Central memory CD8-positive, alpha-beta T cell (primary cell): ENCODE measurements at places on chromosomes 11 and 22.

GRCh38 chr11:19978668-19979518, 181.4 kb downstream of the DBX1 start:
- DNase-seq: no peak
- no peaks in the 10 kb centered on the region for H3K36me3 ChIP-seq
- H3K4me1 ChIP-seq: no peaks in the 10 kb centered on the region
- peaks cover 9% of the 10 kb centered on the region for H3K27me3 ChIP-seq

- no peak overlapping the region for H3K4me3 ChIP-seq
- no peak for DNase-seq
Measured at GRCh38 chr22:35439365-35439717, 39.4 kb downstream of the MCM5 start.

DNA sequence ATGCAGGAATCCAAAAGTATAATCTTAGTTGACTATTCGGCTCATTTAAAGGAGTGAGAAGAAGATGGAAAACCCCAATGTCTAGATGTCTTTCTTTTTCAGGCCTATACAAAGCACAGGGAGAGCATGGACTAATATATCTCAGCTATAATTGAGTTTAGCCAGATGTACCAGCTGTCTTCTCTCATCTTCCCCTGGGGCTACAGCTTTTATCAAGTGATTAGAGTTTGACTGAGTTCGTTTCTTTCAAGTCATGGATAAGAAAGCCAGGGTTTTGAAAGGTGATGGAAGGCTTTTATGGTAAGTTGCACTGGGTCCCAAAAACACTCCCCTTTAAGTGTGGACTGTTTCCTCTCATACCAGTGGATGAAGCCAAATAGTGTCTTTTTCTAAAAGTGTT, 1172.8 kb upstream of the TENM4 start:
- no peak overlapping the region for H3K4me3 ChIP-seq
- H3K4me1 ChIP-seq: no peaks in the 10 kb centered on the region
- no peak for DNase-seq
- H3K27ac ChIP-seq: no peak overlapping the region

- no peaks in the 10 kb centered on the region for H3K27me3 ChIP-seq
- no peaks in the 10 kb centered on the region for H3K36me3 ChIP-seq
- DNase-seq: no peak
- no peaks in the 10 kb centered on the region for H3K4me1 ChIP-seq
- no peak overlapping the region for H3K27ac ChIP-seq
Measured at GRCh38 chr22:48795664-48796063, 1032.0 kb downstream of the BRD1 start.

DNA sequence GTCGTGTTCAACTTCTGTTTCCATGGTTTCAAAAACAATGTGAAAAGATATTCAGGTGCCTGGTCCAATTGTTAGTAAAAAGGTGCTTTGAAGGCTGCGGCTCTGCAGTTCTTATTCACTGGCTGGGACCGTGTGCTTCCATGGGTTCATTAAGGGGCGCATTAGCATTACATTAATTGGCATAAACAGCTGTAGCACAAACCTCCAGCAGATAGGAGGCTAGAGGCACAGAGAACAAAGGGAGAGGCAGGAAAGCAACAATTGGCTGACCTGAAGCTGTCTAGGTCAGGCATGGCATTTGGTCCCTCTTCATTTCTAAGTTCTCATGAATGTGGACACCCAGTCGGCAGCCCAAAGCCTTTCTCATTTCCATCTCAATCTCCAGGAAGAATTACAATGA, 16.6 kb downstream of the PAK1 start:
- no peak for DNase-seq
- no peak overlapping the region for H3K4me3 ChIP-seq
- peaks cover 55% of the 10 kb centered on the region for H3K27me3 ChIP-seq
- H3K27ac ChIP-seq: no peak overlapping the region

DNA sequence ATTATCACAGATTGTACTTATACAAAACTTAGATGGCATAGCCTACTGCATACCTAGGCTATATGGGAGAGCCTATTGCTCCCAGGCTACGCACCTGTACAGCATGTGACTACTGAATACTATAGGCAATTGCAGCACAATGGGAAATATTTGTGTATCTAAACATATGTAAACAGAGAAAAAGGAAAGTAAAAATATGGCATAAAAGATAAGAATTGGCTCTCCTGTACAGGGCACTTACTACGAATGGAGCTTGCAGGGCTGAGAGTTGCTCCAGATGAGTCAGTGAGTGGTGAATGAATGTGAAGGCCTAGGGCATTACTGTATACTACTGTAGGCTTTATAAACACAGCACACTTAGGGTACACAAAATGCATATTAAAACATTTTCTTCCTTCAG, 13.2 kb downstream of the APOL6 start:
- peaks cover 58% of the 10 kb centered on the region for H3K36me3 ChIP-seq
- H3K27ac ChIP-seq: peak overlapping the region; percentile 97
- DNase-seq: no peak
- H3K4me1 ChIP-seq: peaks cover 64% of the 10 kb centered on the region

GRCh38 chr11:14551380-14551779, 31.2 kb upstream of the PSMA1 start:
- peaks cover 1% of the 10 kb centered on the region for H3K36me3 ChIP-seq
- no peak overlapping the region for H3K4me3 ChIP-seq
- no peak for DNase-seq

DNA sequence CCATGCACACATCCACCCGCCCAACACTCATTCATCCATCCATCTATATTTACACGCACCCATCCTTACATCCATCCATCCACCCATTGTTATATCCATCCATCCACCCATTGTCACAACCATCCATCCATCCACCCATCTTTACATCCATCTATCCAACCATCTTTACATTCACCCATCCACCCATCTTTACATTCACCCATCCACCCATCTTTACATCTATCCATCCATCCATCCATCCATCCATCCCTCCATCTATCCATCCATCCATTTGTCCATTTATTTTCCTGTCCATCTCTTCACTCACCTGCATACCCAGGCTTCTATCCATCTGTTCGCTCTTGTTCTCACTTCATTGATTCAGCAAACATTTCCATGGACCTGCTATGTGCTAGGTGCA, 49.8 kb downstream of the SGSM1 start:
- no peak for DNase-seq
- no peaks in the 10 kb centered on the region for H3K4me1 ChIP-seq
- peaks cover 3% of the 10 kb centered on the region for H3K36me3 ChIP-seq
- H3K27me3 ChIP-seq: no peaks in the 10 kb centered on the region
- H3K4me3 ChIP-seq: no peak overlapping the region

DNA sequence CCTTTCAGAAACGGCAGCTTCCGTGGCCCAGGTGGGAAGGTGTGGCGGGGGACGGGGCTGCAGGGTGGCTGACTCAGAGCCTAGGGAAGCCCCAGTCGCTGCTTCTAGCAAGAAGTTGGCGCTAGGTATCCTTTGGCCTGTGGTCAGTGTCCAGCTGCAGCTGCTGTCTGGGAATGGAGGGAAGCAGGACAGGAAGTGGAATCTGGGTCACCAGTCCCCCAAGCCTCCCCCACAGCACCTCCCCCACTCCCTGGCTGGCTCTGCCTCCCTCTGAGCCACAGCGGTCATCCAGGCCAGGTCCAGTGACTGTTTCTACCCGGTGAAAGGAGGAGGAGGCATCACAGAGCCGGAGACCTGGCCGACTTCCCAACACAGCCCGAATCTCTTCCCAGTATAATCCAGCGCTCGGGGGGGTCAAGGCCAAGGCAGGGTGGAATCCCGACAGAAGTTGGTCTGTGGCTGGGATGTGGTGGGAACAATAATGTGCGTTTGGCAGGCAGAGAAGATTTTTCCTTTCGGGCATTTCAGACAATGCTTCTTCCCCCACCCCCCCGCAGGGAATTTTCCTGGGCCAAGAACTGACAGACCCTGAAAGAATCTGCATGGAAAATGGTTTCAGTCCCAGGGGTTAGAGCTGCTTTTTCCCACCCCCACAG, 45.1 kb downstream of the C11orf96 start:
- no peak overlapping the region for H3K27ac ChIP-seq
- H3K4me3 ChIP-seq: no peak overlapping the region
- H3K27me3 ChIP-seq: peaks cover 42% of the 10 kb centered on the region
- H3K36me3 ChIP-seq: no peaks in the 10 kb centered on the region
- no peaks in the 10 kb centered on the region for H3K4me1 ChIP-seq
